Activated CD4-positive, alpha-beta T cell treated with anti-CD3 and anti-CD28 coated beads, Interleukin-2, amount 50 U/mL, for 24 hours (primary cell): ENCODE measurements at places on chromosomes 11 and 22.

DNA sequence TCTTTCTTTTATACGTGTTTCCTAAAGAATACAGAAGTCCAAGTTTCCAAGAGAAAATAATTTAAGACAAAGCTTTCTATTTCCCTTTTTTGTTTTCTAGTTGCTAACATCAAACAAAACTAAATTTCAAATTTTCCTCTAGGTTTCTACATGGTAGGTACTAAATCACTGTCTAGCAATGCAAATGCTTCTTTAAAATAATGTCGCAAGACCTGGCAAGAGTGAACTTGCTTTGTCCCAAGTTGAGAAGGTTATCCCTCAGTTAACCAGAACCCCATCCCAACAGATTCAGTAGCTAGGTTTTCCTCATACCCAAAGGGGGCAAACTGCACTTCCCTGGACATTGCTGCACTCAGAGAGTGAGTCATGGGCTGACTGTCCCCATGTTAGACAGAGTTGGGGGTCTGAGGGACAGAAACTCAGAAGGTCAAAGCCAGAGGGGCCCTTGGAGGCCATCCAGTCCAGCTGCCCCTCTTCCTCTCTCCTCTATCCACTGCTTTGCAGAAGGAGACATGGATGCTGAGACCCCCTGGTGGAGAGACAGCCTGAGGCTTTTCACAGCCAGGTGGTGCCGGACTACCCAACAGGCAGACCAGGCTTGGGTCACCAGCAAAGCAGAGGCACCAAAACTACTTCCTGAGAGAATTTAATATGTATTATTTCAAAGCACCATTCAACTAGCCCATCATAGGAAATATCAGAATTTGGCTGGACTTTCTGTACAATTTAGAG, 23.1 kb downstream of the OR2AT4 start:
- no peak for DNase-seq

GRCh38 chr11:304915-305843, 2.4 kb upstream of the IFITM2 start:
- no peak for DNase-seq

DNA sequence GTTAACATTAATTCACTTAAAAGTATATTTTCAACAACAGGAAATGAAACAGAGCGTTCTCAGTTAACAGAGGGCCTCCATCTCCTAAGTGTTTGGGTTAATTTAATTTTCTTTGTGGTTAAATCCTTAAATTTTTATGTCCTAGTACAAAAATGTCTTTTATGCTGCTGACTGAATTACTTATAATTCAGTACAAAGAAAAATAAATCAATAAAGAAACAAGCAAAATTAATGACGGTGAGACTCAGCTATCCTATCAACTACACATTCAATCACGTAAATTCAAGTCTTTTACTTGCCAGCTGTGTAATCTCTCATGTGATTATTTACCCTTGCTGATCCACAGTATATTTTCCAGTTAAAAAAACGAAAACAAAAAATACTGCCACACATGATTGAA, 81.4 kb downstream of the BBOX1 start:
- DNase-seq = no peak

DNA sequence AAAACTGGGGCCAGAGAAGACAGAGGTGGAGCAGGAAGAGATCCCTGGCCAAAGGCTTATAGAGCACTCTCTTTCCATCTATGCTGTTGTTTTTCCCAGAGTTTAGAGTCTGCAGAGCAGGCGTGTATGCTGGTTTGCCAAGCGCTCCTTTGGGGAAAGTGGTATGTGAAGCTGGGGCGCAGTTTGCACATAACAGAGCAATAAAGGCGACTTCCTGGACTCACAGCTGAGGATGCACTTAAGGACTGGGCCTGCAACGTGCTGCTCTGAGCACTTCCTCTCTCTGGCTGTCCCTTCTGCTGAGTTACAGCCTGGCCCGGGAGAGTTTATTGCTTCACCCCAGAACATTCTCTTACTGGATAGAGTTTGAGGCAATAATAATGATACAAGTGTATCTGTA, 41.7 kb downstream of the THAP12 start:
- DNase-seq = no peak

GRCh38 chr22:16955678-16956210, 52.3 kb downstream of the GAB4 start:
- no peak for DNase-seq

DNA sequence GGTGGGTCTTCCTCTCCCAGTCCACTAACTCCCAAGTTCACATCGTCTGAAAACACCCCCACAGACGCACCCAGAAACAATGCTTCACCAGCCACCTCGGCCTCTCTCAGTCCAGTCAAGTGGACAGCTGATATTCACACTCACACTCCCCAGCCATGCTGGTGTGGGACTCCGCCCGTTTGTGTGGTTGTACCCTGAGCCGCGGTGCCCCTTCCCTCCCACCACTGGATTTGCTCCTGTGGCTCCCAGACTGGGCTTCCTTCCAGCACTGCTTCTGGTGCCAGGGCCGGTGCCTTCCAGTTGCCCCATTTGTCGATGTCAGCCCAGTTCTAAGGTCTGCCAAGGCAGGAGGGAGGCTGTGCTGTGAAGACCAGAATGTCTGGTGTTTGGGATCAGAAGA, 37.9 kb upstream of the PLET1 start:
- no peak for DNase-seq

DNA sequence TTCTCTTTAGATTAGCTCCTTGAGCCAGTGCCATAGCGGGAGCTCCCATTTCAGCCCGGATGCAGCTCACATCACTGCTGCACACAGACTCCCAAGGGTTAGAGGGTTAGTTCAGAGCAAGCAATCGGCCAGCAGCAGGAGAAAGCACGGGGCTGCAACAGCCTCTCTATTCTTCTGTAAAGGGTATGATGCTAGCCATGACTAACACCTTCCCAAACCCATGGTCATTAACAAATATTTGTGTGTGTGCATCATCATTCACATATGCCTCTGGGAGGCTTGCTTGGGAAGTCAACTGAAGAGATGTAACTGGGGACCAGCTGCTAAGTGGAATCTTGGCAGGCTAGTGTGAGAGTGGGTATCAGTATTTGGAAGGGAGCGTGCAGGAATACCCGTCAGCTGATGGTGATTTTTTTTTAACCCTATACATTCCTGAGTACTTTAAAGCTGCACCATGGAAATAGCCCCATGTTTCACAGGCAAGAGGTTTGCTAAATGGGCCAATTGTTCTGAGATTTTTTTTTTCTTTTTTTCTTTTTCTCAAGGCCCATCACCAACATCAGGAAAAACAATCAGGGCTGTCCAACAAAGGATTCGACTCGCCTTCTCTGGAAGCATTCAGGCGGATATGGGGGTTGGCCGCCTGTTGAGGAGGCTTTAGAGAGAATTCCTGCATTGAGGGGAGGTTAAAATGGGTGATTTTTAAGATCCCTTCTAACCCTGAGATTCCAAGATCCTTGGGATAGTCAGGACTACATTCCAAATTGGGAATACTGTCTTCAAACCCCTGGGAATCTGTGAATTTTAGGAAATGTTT, 33.2 kb upstream of the CCDC89 start:
- no peak for DNase-seq

DNA sequence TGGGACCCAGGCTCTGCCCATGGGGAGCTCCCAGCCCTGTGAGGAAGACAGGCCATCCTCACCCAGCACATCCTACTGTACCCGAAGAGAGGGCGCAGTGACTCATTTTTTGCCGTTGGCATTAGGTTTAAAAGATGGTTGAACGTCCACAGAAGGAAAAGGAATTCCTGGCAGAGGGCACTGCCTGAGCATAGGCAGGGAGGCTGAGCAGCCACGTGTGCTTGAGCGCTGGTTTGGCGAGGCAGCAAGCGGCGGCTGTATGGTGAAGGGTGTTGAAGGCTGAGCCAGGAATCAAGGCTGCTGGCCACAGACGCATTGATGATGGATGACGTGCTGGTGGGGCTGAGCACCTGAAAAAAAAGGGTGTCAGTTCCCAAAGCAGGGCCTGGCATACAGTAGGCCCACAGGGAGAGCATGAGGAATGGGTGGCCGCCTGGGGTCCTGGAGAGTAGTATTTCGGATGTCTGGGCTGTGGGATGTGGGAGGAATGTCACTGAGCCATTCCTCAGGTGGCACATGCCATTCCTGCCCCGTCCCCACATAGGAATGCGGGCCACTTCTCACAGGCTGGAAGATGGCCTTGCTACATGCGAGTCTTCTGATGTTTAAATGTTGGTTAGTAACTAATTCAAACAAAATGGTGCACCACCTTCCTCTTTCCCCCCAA, 112.5 kb downstream of the KIAA1671 start:
- no peak for DNase-seq

GRCh38 chr11:12389676-12390657, 12.6 kb downstream of the PARVA start:
- DNase-seq = no peak

- DNase-seq = no peak
Measured at GRCh38 chr11:62777389-62777788, 6.2 kb downstream of the TAF6L start.

- no peak for DNase-seq
Measured at GRCh38 chr11:5153574-5154431, 754 bp downstream of the OR52A1 start.

DNA sequence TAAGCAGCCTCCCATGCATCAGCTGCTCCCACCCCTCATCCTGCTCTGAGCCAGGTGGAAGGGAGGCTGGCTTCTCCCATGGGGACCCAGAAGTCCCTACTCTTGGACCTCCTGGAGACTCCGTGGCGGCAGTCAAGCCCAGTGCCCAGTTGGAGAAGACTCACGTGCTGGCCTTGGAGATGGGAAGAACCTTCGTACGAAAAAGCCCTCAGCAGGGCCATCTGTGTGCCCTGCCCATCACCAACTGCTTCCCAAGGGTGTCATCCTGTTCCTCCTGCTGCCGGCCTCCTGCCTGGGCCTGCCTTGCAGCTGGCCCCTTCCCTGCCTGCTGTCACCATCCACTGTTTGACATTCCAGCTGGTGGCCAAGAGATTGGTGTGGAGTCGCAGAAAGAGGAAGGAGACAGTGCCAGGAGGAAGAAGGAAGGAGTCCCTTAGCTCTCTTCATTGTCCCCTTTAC, 28.0 kb downstream of the ARHGAP1 start:
- DNase-seq = no peak
